Putamen (tissue), 1 donor: ENCODE measurements at places on chromosomes 6 and 20.
A peak's percentile ranks its signal among the peaks of the same experiment; 100 is the strongest.

GRCh38 chr6:87690441-87690840, 11.6 kb downstream of the AKIRIN2 start:
- no peak for DNase-seq

DNA sequence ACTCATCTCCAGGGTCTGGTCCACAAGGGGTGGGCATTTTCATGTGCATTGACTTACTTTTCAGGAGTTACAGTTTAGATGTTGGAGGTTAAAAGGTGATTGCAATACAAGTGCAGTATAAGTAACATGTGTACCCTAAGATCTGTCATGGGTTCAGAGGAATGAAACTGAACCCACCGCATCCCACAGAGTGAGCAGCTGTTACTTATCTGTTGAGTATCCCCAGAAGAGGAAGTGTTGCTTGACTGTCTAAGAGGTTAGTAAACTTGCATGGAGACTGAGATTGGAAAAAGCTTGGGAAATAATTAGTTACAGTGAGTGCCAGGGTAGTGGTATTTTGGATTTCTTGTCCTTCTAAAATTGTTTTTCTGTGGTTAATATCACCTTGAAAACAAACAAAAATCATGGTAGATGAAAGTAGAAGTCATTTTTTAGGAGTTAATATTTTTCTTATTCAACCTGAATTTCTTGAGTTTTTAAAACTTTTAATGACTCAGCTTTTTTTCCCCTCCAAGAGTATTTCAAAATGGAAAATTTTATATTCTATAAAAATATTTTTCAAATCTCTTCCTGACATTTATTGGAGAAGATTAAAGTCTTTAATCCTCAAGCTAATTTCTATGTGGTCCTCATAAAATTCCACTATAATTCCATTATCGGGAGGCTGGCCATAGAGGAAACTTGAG, 306.1 kb downstream of the ZNF217 start:
- DNase-seq: no peak

GRCh38 chr6:45922728-45923351, 92.8 kb downstream of the CLIC5 start:
- peak; percentile 33 for DNase-seq

DNA sequence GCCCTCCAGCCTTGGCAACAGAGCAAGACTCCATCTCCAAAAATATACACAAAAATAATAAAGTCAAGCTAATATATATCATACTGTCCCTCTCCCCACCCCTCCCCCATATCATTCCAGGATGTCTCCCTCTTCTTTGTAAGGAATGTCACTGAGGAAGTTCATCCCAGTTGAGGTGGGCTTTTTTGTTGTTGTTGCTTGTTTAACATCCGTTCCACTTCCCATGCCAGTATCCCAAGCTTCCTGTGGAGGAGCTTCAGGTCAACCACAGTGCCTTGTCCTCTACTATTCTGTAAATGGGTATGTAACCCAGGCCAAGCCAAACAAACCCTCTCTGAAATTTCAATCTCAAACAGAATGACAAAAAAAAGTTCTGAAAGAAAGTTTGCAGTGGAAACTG, 19.0 kb upstream of the PTPN1 start:
- DNase-seq: no peak

DNA sequence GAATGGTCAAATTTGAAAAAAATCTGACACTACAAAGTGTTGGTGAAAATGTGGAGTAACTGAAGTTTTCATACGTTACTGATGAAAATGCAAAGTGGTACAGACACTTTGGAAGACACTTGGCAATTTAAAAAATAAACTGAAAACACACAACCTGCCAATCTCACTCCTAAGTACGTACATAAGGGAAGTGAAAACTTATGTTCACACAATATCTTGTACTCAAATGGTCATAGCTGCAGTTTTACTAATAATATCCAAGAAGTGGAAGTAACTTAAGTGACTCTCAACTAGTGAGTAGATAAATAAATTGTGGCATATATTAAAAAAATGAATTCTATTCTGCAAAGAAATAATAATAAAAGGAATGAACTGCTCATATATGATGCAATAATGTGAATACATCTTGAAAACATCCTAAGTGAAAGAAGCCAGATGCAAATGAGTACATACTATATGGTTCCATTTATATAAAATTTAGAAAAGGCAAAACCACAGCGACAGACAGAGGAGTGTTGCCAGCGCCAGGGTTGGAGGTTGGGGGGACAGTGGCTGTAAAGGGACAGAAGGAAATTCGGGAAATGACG, 198.2 kb downstream of the ERMARD start:
- no peak for DNase-seq
